ENCODE measurements at places on chromosomes 1 and 21.

DNA sequence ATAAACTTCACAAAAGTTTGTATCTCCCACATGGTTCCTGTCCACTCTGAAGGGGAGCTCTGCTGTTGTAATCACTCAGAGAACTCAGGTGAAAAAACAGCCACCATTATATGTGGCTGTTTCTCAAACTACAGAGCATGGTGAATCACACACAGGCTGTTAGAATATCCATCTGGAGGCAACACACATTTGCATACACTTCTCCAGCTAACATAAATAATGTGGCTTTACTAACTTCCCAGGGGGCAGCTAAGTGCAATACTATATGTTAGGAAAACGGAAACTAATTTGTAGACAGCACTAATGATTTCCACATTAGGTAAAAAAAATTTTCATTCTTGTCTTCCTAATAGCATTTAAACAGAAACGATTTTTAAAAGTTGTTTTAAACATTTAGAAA, 49.3 kb downstream of the PTGFR start:
- DNase-seq = no peak

DNA sequence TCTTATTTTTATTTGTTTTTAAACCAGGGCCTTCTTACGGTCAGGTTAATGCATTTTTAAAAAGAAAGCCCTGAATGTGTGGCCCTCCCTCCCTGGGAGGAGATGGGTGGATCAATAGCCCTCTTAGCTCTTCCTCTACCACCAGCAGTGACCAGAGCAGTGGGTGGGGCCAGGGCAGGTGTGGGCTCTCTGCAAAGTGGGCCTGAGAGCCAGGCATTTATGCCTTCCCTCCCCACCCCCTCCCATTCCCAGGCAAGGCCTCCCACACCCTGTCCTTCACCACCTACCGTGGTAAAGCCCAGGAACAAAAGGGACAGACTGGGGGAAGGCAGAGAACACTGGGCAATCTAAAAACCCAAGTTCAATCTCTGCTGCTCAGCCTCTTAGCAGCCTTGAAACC, 63.9 kb downstream of the SSBP3 start:
- no peak for DNase-seq

DNA sequence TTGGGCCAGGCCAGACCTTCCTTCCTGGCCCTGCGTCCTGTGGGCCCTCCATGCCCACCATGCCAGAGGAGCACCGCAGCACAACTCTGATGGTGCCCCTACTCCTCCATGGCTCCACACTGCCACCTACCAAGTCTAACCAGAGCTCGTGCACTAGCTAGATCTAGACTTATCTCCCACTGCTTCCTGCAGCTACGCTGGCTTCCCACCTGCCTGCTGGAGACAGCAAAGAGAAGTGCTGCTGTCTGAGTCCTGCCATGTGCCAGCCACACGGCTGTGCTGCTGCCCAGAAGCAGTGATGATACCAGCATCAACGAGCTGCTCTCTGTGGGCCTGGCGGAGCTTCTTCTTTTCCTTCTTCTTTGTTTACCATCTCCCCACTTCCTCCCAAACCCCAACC, 4.5 kb downstream of the GUCA2B start:
- peak; percentile 10 for DNase-seq

- DNase-seq = no peak
Measured at GRCh38 chr1:162285149-162285561, 91.5 kb downstream of the SPATA46 start.

DNA sequence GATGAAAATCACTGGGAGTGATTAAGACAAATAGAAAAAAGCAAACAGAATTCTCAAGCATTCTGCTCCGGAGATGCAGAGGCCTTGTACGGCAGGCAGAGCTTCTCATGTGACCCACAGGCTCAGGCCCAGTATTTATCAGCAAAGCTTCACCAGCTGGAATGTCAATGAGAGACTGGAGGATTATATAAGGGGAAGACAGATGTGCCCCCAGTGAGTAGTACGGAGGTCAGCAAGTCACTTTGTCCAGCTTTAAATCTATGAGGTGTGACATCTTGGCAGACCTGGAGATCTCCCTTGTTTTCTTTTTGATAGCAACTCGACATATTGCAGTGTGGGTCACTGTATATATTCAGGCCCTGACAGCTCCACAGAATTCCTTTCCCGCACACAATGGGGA, 106.8 kb downstream of the HHIPL2 start:
- DNase-seq = no peak

GRCh38 chr1:12244078-12244477, 14.2 kb downstream of the VPS13D start:
- DNase-seq = no peak

DNA sequence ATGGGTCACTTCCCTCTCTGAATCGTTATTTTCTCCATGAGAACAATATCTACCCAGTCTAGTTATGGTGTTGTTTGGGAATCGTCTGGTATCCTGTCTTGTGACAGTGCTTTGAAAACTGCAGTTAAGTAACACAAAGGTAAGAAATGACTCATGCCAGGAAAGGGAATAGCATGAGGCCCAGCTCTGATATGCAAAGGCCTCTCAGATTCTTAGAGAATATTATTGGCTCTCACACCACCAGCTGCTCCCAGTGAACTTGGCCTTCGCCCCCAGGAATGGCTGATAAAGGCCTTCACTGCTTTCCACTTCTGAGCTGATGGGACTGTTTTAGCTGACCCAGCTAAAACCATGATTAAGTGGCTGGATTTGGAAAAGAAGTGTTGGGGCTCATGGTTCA, 27.1 kb downstream of the NEK2 start:
- no peak for DNase-seq

DNA sequence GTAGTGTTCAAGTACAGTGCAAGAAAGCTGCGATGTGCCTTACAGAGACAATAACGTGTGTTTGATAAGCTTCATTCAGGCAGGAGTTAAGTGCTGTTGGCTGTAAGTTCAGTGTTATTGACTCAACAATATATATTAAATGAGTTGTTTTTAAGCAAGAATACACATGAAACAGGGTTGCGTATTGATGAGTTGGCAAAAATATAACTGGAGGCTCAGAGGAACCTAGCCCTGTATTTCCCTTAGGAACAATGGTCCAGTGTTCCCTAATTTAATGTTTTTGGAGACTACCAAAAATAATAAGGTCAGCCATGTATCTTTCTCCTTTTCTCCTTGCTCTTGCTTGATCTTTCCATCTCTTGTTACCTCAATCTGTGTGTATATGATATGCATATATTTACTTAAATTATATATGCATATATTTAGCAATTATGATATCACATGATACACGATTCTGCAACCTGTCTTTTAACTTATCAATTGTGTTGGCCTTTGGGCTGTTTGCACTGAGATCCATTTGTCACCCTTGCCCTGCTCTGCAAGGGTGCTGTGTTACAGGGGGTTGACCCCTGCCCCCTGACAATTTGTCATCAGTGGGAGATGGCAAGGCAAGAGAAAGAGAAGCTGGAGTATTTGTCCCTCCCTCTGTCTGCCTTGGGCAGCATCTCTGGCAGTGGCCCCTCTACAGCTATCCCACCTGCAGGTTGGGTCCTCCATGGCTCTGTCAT, 109.7 kb downstream of the FGGY start:
- no peak for DNase-seq

Data from stimulated activated CD4-positive, alpha-beta T cell treated with anti-CD3 and anti-CD28 coated beads, Interleukin-1b, Interleukin-23, amount 100 ng/mL, for 48 hours (primary cell).